ENCODE measurements at places on chromosomes 2 and 18.

GRCh38 chr2:63588385-63589147 is at the start of the genes MDH1 and WDPCP:
Gene MDH1 (plus strand): TSS chr2:63588963. CDS start chr2:63589044, 81 bp downstream.
Gene WDPCP (minus strand): TSS chr2:63588477. CDS start chr2:63588271, 206 bp downstream.
- peak; percentile 98 for DNase-seq

DNA sequence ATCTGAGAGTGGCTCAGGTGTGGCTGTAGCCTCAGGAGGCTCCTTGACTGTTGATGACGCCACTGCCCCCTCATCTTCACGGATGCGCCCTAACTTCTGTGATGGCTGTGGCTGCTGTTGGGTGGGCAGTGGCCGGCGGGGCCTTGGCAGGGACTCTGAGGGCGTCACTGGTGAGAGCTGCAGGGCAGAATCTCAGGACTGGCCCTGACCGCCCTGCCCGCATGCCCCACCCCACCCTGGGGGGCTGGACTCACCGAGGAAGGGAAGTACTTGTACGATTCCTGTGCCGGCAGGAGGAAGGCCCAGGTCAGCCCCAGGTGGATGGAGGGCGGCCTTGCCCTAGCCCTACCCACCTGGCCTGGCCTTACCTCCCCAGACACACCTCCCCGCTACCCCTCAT is 2.4 kb downstream of the CXXC1 start:
- no peak for DNase-seq

- DNase-seq: no peak
Observed at GRCh38 chr18:56812674-56813073, 161.5 kb downstream of the WDR7 start.

- DNase-seq: peak; percentile 3
Observed at GRCh38 chr18:2223849-2224248, 347.5 kb downstream of the METTL4 start.

- DNase-seq: no peak
Observed at GRCh38 chr18:49985236-49985635, 171.9 kb upstream of the ACAA2 start.

GRCh38 chr2:177201919-177202346 is 10.7 kb upstream of the HNRNPA3 start:
- no peak for DNase-seq

DNA sequence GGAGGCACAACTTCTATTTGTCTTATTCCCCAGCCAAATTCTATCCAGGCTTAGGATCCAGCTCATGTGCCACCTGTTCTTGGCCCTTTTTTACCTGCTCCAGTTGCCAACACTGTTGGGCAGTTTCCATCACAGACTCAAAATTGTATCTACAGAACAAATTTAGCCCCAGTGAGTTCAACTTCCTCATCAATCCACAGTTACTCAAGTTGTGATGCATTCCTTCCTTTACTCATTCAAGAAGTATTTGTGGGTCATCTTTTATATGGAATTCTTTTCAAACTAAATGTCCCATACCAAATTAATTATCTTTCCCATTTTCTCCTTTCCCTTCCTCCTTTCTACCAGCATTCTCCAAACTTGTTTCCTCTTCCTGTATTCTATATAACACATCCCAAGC is 12.7 kb upstream of the DDX18 start:
- DNase-seq: no peak

DNA sequence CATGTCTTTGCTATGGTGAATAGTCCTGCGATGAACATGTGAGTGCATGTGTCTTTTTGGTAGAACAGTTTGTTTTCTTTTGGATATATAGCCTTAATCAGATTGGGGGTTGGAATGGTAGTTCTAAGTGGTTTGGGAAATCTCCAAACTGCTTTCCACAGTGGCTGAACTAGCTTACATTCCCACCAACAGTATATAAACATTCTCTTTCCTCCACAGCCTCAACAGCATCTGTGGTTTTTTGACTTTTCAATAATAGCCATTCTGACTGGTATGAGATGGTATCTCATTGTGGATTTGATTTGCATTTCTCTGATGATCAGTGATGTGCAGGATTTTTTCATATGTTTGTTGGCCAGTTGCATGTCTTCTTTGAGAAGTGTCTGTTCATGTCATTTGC is 112.2 kb upstream of the SESTD1 start:
- DNase-seq: no peak

DNA sequence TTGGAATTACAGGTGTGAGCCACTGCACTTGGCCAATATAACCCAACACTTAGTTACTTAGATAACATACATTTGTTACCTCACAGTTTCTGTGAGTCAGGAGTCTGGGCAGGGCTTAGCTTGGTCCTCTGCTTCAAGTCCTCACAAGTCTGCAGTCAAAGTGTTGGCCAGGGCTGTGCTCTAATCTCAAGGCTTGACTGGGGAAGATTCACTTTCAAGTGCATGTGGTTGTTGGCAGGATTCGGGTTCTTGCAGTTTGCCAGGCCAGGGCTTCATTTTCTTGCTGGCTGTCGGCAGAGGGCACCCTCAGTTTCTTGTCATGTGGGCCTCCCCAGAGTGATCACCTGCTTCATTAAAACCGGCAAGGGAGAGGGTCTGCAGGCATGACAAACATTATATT is 103.7 kb downstream of the SLC4A3 start:
- DNase-seq: no peak

DNA sequence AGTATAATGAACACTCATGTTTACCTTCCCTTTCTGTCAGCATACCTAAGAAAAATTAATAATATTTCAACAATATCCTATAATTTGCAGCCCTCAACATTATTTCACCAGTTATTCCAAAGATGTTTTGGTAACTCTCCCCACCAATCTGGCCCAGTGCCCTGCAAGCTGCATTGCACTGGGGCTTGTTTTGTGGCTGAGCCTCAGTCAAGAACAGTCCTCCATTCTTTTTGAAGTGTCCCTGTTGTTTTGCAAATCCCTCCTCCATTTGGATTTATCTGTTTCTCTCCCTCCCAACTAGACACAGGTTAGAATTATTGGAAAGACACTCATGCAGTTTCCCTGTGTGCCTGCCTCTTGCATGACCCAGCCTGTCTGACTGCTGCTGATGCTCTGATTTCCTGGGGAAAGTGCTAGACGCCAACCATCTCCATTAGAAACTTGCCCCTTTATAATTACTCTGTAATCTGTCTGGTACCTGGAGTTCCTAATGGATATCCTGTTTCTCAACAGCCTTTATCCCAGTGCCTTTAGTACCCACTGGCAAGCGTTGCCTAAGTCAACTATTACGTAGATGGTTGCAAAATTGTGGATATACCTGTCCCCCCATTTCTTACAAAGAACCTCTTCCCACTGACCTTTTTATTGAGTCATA is 60.2 kb downstream of the EIF5B start:
- DNase-seq: no peak

- no peak for DNase-seq
Observed at GRCh38 chr2:23050388-23050787, 334.6 kb upstream of the KLHL29 start.

- DNase-seq: no peak
Observed at GRCh38 chr2:60602828-60603532, 49.5 kb upstream of the BCL11A start.
